ENCODE measurements at places on chromosomes 7 and 10.
A peak's percentile ranks its signal among the peaks of the same experiment; 100 is the strongest.

GRCh38 chr7:154864523-154864891, 138.4 kb downstream of the PAXIP1 start:
- DNase-seq = no peak

- no peak for DNase-seq
Observed at GRCh38 chr10:94851263-94851662, 87.2 kb upstream of the CYP2C9 start.

DNA sequence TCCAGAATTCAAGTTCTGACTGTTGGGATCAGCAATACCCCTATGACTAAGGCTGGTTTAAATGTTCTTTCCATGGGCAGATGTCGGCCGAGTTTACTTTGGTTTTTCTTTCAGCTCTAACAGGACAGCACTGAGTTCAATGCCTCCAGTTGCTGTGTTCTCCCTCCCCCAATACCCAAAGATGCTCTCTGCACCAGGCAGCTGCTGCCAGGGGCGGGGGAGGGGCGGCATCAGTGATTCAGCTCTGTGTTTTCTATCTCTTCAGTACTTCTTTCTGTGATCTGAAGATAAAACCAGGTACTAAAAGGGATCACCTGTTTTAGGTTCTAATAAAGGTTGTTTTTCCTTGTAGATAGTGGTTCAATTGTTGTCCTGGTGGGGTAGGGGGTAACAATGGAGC, 576.7 kb upstream of the POT1 start:
- no peak for DNase-seq

- peak; percentile 42 for DNase-seq
Observed at GRCh38 chr7:20954711-20955619, 168.3 kb upstream of the SP8 start.

- DNase-seq = no peak
Observed at GRCh38 chr10:131651674-131652437, 249.0 kb upstream of the PPP2R2D start.

- no peak for DNase-seq
Observed at GRCh38 chr10:96236090-96236478, 35.3 kb downstream of the BLNK start.

DNA sequence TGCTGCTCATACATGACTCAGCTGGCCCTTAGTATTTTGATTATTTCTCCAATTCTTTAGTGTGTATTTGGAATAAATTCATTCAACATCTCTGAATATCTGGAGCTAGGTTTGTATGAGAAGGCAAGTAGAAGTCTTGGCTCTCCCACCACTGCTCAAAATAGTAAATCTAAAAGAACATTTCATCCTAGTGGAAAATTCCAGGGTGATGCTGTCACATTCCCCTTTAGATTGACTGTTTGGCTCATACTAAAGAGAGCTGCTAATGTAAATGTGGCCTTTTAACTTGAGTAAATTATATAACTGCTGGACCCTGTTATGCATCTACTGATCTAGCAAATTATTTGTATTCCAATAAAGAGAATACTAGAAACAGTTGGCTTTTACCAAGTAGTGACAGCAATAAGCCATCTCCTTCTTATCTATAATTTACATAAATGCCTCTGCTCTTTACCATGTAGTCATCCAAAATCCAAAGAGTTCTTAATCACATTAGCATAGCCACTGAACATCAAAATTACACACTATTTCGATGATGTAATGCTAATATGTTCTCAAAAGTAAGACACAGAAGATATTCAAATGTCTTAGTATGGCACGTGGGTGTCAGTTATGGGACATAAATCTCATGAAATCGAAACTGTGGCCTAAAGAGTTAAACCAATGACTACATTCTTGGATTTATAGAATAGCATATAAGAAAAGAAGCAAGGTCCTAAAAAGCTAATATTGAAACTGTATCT, 86.9 kb upstream of the KCND2 start:
- DNase-seq = no peak

- no peak for DNase-seq
Observed at GRCh38 chr7:69683002-69683401, 84.7 kb downstream of the AUTS2 start.

DNA sequence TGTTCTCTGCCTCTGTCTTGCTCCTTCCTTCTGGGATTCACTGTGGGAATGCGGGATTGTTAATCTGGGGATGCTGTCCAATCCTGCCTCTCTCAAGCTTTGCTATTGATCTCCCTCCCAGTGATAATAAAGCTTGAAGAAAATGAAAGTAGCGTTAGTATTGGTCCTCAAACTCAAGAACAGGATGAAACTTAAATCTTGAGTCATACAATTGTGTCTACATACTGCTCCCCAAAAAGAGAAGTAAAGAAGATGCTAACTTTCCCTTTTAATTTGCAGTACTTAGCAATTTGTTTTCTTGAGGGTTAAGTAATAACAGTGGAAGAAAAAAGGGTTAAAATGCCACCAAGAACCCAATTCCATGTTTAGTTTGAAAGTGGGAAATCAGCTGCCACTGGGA, 13.6 kb downstream of the CFTR start:
- DNase-seq = no peak

GRCh38 chr7:22117222-22117621, 171.5 kb upstream of the CDCA7L start:
- no peak for DNase-seq

GRCh38 chr10:71435571-71436267, 39.0 kb downstream of the CDH23 start:
- DNase-seq = no peak

DNA sequence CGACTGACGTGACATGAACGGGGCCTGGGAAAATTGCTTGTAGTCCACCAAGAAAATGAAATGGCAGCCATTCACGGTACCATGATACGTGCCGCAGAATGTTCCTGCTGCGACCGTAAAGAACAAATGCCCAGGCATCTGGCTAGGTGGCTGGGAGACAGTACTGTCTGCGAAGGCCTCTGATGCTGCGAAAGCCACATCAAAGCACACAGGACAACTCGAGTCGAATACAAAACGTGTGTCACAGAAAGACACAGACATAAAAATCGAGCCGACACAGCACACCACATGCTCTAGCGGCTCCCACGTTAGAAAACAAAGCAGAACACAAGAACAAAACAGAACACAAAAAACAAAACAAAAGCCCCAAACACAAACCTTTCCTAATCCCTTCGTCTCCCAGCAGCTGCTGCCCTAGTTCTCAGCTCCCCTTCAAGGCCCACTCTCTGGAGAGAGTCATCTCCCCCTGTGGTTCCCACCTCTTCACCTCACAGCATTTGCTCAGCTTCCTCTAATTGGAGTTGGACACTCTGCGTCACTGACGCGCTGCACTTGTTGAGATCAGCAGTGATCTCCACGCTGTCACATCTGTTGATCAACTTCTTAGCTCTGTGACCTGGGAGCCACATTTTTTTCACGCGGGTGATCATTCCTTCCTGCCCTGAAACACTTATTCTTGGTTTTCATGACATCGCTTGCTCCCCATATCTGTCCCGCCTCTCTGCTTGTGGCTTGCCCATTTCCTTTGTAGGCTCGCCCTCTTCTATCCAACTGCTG, 112.2 kb downstream of the CLEC2L start:
- DNase-seq = no peak

GRCh38 chr10:75887992-75888680, 456.7 kb downstream of the LRMDA start:
- DNase-seq = no peak

GRCh38 chr10:53284615-53285182, 512.1 kb upstream of the MBL2 start:
- no peak for DNase-seq

GRCh38 chr10:47365431-47366180, 17.4 kb downstream of the RBP3 start:
- DNase-seq = no peak

DNA sequence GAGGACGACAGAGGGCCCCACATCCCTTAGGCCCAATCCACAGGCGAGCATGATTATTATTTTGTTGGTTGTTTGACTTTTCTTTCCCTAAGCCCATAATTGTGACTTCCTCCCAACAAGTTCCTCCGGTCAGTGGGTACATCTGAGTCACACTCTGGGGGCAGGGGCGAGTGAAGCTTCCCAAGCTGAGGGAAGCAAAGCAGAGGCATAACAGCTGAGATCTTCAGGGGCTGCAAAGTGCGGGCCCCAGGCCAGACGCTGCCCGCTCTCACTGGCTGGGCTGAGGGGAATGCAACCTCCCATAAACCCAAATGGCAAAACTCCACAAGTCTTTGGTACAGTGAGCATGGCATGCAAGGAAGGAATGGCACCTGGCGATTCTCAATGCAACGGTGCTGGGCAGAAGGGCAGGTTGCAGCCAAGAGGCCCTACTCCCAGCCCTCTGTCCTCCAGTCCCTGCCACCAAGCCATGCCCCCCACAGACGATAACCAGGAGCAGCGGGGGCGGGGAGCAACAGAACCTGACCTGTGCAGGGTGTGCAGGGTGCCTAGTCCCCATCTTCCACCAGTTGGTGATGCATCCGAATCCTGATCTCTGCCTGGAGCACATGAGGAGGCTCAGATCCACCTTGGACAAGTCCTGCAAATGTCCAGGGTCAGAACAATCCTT, 25.3 kb downstream of the TNS3 start:
- no peak for DNase-seq

- DNase-seq = no peak
Observed at GRCh38 chr10:117461766-117462423, 80.7 kb upstream of the EMX2 start.

DNA sequence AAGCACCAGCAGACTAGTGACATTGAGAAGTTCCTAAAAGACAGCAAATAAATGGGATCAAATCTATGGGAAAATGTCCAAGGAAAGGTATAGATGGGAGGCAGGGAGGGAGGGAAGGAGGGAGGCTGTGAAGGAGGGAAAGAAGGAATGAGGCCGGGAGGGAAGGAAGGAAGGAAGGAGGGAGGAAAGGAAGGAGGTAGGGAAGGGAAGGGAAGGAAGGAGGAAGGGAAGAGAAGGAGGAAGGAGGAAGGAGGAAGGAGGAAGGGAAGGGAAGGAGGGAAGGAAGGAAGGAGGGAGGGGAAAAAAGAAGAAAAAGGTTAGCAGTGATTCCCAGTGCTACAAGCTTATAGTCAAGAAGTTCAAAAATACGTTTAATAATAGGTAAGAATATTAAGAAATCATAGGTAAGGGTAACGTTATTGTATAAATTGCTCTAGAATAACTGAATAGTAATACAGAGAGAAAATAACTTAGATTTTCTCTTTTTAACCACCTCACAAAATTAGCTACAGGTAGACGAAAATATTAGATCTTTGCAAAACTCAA, 106.9 kb downstream of the LMBR1 start:
- no peak for DNase-seq

- DNase-seq = peak; percentile 18
Observed at GRCh38 chr7:6106140-6106904, 75.1 kb downstream of the ANKRD61 start.

- DNase-seq = no peak
Observed at GRCh38 chr7:1235501-1236131, 2.9 kb downstream of the UNCX start.

DNA sequence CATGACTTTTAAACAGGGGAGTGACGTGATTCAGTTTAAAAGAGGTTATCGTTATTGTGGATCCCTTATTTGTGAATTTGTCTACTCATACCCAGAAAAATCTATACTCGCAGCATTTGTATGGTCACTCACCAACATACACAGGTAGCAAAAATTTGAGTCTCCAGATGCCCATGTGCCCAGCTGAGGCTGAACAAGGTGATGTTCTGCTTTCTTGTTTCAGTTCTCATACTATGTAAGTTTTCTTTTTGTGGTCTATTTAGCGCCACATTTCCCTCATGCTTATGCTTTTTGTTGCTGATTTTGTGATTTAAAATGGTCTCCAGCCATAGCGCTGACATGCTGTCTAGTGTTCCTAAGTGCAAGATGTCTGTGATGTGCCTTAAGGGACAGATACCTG, 312.9 kb upstream of the SEMA3A start:
- DNase-seq = no peak

- DNase-seq = no peak
Observed at GRCh38 chr10:96918214-96919002, 86.3 kb downstream of the LCOR start.

- DNase-seq = no peak
Observed at GRCh38 chr10:69636273-69636575, 6.2 kb downstream of the FAM241B start.

GRCh38 chr7:35624299-35625186, 70.4 kb downstream of the HERPUD2 start:
- DNase-seq = peak; percentile 65

DNA sequence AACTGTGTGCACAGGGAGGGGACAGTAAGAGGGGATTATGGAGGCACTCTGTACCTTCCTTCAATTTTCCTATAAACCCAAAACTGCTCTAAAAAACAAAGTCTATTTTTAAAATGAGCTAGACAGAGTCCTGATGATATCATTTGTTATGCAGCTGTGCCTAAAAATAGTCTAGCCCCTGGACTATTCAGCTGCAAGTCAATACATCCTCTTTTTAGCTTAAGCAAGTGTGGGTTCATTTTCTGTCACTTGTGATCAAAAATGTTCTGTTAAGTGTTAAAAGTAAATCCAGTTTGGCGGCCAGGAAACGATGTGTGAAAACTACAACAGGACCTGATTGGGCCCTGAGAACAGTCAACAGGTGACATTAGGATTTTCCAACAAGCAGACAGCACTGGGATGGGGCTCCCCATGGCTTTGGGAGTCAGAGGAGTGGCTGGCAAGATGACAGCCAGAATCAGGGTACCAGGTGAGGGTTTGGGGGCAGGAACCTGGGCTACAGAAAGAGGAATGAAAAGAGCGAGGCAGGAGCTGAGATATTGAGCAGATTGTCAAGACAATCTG, 33.9 kb downstream of the FAM107B start:
- no peak for DNase-seq

- DNase-seq = no peak
Observed at GRCh38 chr10:104331208-104331838, 6.9 kb downstream of the ITPRIP start.

GRCh38 chr10:75718991-75719390, 287.6 kb downstream of the LRMDA start:
- DNase-seq = no peak

GRCh38 chr10:92222603-92223262, 68.1 kb downstream of the CPEB3 start:
- peak; percentile 50 for DNase-seq

- DNase-seq = no peak
Observed at GRCh38 chr10:119783665-119784027, 57.8 kb downstream of the INPP5F start.

DNA sequence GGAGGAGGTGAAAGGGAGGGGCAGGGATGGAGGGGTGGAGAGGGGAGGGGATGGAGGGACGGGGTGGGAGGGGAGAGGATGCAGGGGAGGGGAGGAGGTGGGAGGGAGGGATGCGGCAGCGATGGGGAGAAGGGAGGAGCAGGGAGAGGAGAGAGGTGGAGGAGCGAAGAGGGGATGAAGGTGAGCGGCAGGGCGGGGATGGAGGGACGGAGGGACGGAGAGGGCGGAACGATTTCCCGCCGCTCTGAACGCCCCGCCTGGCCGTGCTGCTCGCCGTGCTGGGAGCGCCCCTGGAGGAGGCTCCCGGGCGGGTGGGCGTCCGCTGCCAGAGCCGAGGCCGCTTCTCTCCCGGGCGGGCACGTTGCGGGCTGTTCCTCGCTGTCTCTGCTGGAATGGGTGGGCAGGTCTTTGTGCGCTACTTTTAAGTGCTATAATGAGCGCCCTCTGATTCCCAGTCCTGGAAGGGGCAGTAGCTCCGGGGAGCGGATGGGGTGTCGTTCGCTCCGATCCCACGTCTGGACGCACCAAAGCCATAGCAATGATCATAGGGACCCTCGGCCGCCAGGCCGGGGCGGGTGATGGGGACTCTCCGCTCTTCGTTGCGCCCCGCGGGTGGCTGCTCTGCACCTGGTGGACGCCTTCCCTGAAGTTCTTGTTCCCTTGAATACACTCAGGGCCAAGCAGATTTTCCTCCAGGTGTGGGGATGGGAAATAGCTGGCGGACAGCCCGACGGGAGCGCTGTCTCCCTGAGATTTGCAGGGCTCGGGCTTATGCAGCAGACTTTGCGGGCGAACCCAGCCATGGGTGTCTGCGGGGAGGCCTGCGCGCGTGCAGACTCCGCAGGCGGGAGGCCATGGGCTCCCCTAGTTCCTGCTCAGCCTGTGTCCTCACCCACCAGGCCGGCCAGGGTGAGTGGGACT, 81.1 kb upstream of the CPXM2 start:
- DNase-seq = no peak

All from COLO829 (cell line).